ENCODE measurements at places on chromosomes 2 and 18. TPM values are rescaled to one million over a fixed set of nuclear protein-coding genes. Genes with fewer than 3 reads are reported as not detected.

CCDC141 gene
- total RNA-seq, result under 0.01 TPM

CGREF1 gene
- total RNA-seq, result 14.3 TPM

SALL3 gene
- not detected for total RNA-seq

SULT1C2 gene
- under 0.01 TPM for total RNA-seq

PAX8 gene
- 2.9 TPM for total RNA-seq

CDCA7 gene
- total RNA-seq, result 7.7 TPM

ZNF24 gene
- 15.4 TPM for total RNA-seq

EVX2 gene
- total RNA-seq, result not detected

RESP18 gene
- total RNA-seq, result not detected

NCKAP5 gene
- total RNA-seq, result 0.37 TPM

SPHKAP gene
- not detected for total RNA-seq

VIL1 gene
- total RNA-seq, result under 0.01 TPM

ANKRD30BL gene
- total RNA-seq, result not detected

DSC3 gene
- under 0.01 TPM for total RNA-seq

Measured in subcutaneous preadipocyte (primary cell).